Right cardiac atrium (tissue), 5 donors: ENCODE measurements at places on chromosomes 4 and X. TPM values are rescaled to one million over a fixed set of nuclear protein-coding genes. Genes with fewer than 3 reads are reported as not detected.

Gene C1GALT1C1
- total RNA-seq: 21.0 TPM

Gene TCEAL8
- total RNA-seq: 62.2 TPM

Gene TMSB15A
- total RNA-seq: 0.82 TPM

Gene VCX2
- total RNA-seq: not detected

Gene CT45A1
- not detected for total RNA-seq

Gene N4BP2
- 6.3 TPM for total RNA-seq

Gene HSD17B13
- total RNA-seq: 0.09 TPM

Gene TENT5D
- total RNA-seq: not detected

Gene BEX1
- 3.7 TPM for total RNA-seq

Gene GAB1
- total RNA-seq: 58.3 TPM

Gene LGI2
- total RNA-seq: 5.2 TPM

Gene IL13RA2
- not detected for total RNA-seq

Gene SPON2
- total RNA-seq: 12.2 TPM

Gene BMP2K
- total RNA-seq: 62.7 TPM

Gene TMEM31
- total RNA-seq: not detected

Gene PROM1
- total RNA-seq: 5.6 TPM

Gene PWWP3B
- total RNA-seq: 5.3 TPM

Gene CT47B1
- total RNA-seq: not detected

Gene AVPR2
- total RNA-seq: 2.7 TPM

Gene BEX3
- 185 TPM for total RNA-seq

Gene BEX5
- 1.2 TPM for total RNA-seq

Gene ADH6
- total RNA-seq: not detected

Gene MAP9
- 8.8 TPM for total RNA-seq

Gene SMIM43
- not detected for total RNA-seq

Gene AFF2
- total RNA-seq: 3.1 TPM
